ENCODE measurements at places on chromosomes 5 and 9.

GRCh38 chr5:949815-950560, 57.3 kb downstream of the TRIP13 start:
- DNase-seq = no peak

DNA sequence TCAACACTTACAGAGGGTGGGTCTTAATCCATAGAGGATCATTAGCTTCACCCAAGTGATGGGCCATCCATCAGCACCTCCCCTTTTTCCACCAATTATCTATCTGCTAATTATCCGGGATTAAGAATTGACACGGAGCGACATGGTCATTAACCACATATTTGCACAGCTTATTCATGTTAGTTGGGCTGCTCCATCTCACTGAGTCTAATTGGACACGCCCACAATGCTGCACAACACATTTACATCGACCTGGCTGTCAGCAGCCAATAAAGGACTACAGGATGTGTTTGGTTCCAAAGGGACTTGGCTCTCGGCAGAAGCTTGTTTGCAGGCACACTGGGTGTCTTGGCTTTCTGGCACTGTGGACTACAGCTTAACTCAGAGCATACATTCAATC, 21.6 kb downstream of the FOXE1 start:
- no peak for DNase-seq

DNA sequence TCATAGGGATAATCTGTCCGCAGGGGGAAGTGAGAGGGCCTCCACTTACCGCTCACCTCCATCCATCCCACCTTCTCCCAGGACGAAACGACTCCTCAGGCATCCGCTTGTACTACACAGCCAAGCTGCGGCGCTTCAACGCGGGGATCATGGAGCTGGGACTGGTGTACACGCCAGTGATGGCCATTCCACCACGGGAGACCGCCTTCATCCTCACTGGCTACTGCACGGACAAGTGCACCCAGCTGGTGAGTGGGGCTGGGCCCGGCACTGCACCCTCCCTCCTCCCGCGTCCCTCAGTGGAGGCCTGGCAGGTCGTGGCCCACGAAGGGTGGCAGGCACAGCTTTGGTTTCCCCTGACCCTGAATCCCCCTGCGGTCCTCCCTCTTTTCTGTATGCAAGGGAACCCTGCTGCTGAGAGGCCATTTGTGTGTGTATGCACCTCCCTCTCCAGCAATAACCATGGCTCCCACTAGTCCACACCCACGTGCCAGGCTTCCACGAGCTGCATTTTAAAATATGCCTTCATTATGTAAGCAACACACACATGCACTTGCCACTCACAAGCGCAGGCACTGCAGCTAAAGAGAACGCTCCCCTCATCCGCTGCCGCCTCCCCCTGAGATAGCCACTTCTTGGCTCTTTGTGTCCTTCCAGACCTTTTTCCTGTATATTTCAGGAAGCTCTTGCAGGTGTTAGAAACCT, 11.8 kb downstream of the DBH start:
- DNase-seq = no peak

DNA sequence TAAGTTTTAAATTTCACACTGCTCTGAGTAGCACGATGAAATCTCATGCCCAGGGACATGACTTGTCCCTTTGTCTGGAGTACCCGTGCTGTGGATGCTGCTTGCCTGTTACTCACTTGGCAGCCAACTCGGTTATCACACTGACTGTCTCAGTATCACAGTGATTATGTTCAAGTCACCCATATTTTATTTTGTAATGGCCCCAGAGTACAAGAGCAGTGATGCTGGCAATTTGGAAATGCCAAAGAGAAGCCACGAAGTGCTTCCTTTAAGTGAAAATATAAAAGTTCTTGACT, 22.8 kb upstream of the SCGB3A2 start:
- DNase-seq = no peak

DNA sequence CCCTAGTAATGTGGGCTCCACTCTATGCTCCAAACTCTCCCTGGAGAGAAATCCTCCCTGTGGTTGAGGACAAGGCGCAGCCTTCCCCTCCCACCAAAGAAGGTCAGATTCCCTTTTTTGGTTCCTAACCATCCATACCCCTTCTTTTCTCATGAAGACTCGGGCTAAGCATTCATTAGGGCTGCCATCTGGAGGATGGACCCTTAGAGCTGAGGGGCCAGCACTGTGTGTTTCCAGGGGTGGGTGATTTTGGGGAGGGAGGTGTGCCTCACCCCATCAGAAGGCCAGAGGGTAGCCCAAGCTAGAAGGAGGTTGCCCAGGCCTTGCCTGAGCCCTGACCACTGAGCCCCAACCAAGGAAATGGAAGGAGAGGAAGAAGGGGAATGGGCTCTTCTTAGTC, 36.8 kb downstream of the TGFBI start:
- no peak for DNase-seq

- DNase-seq = no peak
Measured at GRCh38 chr5:86864051-86864450, 246.3 kb downstream of the COX7C start.

DNA sequence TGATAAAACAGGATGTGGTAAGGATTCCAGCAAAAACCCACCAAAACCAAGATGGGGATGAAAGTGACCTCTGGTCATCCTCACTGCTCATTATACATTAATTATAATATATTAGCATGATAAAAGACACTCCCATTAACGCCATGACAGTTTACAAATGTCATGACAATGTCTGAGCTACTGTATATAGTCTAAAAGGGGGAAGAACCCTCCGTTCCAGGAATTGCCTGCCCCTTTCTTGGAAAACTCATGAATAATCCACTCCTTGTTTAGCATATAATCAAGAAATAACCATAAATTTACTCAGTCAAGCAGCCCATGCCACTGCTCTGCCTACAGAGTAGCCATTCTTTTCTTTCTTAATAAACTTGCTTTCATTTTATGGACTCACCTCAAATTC, 96.4 kb upstream of the VLDLR start:
- DNase-seq = no peak

DNA sequence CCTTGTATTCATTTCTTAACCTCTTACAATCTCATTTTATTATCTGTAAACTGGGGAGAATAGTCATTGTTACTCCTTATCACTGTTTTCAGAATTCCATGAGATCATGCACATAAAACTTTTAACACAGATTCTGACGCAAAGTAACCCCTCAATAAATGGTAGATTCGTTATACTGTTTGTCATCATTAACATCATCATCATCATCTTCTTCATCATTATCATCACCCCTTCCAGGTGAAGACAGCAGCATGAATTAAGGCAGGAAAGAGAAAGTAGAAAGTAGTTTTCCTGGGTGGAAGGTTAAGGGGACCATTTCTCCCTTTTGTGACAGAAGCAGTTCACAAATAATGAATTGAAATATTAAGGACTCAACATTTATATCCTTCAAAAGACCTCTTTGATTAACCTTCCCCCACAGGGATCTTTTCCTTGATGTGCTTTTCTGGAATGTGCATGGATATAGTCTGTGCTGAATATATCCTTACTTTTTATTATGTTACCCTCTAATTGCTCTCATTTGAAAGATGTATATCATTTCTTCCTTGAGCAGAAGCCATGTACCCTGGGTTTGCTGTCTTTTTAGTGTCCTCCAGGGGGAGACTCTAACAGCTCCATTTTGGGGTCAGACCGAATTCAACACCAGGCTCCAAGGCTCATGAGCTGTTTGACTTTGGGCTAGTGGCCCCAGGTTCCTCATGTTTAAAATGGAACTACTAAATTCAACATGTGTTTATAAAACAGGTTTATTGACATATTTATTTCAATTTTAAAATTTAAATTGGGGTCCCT, 1029.9 kb upstream of the WWC1 start:
- no peak for DNase-seq

- peak; percentile 48 for DNase-seq
Measured at GRCh38 chr9:91207729-91208418, 153.8 kb downstream of the AUH start.

DNA sequence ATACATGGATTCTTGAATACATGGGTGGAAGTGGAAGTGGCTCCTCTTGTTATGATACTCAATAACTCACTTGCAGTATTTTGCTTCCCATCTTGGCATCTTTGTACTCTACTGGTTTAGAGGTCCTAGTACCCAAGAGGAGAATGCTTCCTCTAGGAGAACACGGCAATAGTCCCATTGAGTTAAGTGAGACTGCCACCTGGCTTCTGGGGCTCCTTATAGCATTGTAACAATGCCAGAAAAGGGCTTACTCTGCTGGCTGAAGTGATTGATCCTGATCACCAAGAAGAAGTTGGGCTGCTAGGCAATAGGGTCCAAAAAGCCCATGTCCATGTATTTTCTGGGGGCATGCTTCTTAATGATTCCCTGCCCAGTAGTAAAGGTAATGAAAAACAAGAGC, 627.6 kb upstream of the SGCD start:
- DNase-seq = no peak

- DNase-seq = no peak
Measured at GRCh38 chr5:132006331-132007120, 4.9 kb downstream of the ACSL6 start.

DNA sequence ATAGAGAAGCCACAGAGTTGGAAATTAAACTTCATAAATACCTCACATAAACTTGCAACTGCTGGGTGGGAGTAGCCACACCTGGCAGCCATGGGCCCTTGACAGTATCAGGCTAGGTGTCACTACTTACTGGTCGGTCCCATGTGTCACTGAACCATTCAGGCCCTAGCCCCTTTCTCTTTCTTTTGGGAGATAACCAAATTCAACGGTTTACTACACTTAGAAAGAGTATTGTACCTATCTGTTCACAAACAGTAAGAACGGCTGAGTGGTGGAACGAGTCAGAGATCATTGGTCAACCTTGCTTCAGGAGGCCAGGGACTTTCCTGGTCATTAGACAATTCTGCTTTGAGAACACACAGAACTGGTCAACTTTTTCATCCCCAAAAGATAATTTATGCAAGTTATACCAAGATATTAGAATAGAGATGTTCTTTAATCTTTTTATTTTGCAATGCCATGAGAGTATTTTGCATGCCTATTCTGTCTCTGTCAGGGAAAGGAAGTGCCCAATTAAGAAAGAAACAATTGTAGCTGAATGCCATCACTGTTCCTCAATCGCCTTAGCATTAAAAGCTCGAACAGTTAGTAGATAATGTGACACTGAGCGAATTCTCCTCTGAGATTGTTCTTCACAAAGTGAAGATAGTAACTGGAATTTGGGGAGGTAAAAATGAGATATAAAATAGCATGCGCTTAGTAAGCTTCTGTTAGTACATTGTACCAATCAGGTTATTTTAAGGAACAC, 50.9 kb downstream of the GOLPH3 start:
- no peak for DNase-seq

DNA sequence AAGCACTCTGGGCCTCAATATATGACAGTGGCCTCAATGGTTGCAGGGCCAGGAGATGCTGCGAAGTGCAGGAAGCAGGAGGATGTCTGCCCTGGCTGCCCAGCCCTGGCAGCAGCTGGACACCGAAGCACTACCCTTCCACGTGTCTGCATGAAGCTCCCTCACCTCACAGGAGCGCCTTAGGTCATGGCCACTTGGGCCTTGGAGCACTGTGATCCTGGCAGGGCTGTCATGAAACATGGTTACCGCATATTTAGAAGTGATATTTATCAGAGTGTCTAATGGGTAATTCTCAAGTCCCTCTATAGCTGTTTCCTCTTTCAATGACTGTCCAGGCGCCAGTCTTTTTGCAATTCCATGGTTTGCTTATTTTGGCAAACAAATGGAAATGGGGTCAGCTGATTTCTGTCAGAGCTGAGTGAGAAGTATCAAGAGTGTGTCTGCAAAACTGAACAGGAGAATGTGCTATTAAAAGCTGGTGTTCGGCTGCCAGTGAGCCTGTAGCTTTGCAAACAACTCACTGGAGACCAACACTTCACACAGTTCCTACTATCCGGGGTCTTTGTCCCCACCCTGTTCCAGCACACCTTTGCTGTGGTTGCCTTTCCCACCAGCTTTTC, 285.9 kb downstream of the KIF4B start:
- DNase-seq = no peak

- no peak for DNase-seq
Measured at GRCh38 chr9:72305102-72305546, 59.9 kb downstream of the ZFAND5 start.

DNA sequence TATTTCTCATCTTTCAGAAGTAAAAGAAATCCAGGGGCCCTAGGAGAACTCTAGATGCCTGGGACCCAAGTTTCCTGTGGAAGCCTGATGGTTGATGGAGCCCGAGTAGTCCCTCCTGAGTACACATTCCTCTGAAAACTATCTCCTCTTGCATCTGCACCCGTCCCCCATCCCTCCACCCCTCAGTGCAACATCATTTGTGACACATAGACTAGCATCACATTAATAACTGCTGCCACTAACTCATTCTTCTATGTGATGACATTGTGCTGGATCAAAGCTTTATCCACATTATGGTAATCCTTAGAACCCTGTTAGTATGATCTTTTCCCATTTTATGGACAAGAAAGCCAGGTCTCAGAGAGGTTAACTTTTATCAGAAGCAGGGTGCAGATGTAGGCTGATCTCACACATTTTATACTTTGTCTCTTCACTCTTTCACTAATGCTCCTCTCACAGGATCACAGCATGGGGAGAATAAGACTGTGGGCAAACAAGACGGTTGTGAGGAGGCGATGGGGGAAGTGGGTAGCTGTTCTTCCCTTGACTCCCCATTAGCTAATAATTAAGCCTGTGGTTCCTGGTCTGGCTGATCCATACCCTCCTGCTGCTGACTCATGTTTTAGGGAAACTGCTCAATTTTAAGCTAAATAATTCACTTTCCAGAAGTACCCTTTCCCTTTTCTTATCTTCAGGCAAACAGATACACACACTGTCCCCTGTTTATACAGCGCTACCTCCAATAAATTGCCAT, 3.9 kb upstream of the HK3 start:
- DNase-seq = no peak

- DNase-seq = no peak
Measured at GRCh38 chr5:148653836-148654781, at the start of gene HTR4. HTR4 (minus strand) TSS chr5:148654527; CDS start chr5:148637014, 17,513 bp downstream.

DNA sequence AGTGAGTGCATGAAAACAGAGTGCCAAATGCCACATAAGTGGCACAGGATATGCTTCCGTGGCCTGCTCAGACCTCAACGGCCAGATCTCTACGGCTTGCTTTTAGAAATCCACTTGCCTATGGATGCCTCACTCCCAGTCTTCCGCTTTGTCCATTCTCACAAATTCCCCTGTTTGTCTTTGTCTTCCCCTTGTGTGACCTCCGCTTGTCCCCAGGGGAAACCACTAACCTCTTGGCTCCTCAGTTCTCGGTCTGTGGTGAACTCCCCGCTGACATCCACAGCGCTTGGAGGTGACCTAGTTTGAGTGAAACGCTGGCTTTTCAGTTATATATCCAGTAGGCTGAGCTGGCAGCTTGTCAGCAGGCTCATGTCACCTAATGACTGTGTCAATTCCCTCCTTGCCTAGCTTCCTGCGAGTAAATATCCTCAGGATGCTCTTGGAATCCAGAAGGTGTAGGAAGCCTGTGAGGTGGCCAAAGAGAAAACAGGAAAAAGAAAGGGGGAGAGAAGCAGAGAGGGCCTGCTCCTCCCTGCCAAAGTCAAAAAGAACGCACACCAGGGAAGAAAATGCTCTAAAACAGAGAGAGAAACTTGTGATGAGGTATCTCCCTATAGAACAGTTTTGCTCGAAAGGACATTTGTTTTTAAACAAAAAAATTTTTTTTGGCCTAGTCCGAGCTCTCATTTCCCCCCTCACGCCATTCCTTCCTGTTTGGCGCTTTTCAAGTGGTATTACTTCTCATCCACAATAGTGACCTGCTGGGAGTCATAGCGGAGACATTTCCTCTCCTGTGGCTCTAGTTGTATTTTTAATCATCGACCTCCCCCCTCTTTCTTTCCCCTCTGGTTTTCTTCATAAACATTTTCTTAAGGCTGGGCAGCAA, 101.6 kb upstream of the SPRY4 start:
- peak; percentile 22 for DNase-seq

- DNase-seq = peak; percentile 69
Measured at GRCh38 chr9:135887585-135888050, 19.7 kb downstream of the CAMSAP1 start.

Data from stimulated activated CD4-positive, alpha-beta T cell treated with anti-CD3 and anti-CD28 coated beads, Interleukin-1b, Interleukin-23, amount 100 ng/mL, for 48 hours (primary cell).